ENCODE measurements at places on chromosomes 1 and 21. TPM values are rescaled to one million over a fixed set of nuclear protein-coding genes. Genes with fewer than 3 reads are reported as not detected.

GRCh38 chr1:226126824-226127569, 59.5 kb downstream of the ACBD3 start:
- no peak overlapping the region for H3K4me3 ChIP-seq
- no peaks in the 10 kb centered on the region for H3K4me1 ChIP-seq
- no peaks in the 10 kb centered on the region for H3K36me3 ChIP-seq
- H3K27ac ChIP-seq, result no peak overlapping the region
- H3K27me3 ChIP-seq, result no peaks in the 10 kb centered on the region
- DNase-seq, result no peak

DNA sequence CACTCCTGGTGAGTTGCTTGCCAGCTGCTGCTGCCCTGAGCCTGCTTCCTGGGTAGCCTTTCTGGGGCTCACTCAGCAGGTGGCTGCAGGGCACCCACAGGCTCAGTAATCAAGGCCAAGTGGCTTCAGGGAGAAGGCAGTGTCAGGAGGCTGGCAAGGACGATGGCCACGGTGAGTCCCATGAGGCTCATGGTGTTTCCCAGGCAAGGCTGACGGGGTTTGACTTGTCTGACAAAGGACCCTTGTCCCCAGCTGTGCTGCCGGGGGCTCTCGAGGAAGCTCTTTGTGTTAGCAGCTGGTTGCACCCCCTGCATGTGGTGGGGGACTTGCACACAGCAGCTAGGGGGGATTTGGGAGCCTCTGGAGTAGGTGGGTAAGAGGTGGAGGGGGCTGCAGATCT, 190.5 kb upstream of the C1orf174 start:
- no peaks in the 10 kb centered on the region for H3K27me3 ChIP-seq
- H3K4me3 ChIP-seq, result no peak overlapping the region
- no peak for DNase-seq
- H3K36me3 ChIP-seq, result no peaks in the 10 kb centered on the region
- H3K4me1 ChIP-seq, result no peaks in the 10 kb centered on the region
- no peak overlapping the region for H3K27ac ChIP-seq

DNA sequence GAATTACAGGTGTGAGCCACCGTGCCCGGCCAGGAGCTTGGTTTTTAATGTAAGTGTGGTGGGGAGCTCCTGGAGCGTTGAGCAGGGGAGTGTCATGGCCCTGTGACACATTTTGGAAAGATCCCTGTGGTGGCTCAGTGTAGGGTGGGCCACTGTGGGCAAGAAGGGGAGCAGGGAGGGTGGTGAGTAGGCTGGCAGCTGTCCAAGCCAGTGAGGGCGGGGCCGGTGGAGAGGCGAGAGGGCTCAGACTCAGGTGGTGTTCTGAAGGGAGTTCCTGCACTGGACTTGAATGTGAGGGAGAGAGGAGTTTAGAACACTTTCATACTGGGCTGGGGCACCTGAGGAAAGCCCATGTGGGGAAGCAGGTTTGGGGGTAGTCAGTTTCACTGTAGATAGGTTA, 3.1 kb upstream of the EVA1B start:
- no peaks in the 10 kb centered on the region for H3K27me3 ChIP-seq
- no peaks in the 10 kb centered on the region for H3K36me3 ChIP-seq
- no peak for DNase-seq
- H3K27ac ChIP-seq, result no peak overlapping the region
- H3K4me3 ChIP-seq, result no peak overlapping the region
- no peaks in the 10 kb centered on the region for H3K4me1 ChIP-seq

DNA sequence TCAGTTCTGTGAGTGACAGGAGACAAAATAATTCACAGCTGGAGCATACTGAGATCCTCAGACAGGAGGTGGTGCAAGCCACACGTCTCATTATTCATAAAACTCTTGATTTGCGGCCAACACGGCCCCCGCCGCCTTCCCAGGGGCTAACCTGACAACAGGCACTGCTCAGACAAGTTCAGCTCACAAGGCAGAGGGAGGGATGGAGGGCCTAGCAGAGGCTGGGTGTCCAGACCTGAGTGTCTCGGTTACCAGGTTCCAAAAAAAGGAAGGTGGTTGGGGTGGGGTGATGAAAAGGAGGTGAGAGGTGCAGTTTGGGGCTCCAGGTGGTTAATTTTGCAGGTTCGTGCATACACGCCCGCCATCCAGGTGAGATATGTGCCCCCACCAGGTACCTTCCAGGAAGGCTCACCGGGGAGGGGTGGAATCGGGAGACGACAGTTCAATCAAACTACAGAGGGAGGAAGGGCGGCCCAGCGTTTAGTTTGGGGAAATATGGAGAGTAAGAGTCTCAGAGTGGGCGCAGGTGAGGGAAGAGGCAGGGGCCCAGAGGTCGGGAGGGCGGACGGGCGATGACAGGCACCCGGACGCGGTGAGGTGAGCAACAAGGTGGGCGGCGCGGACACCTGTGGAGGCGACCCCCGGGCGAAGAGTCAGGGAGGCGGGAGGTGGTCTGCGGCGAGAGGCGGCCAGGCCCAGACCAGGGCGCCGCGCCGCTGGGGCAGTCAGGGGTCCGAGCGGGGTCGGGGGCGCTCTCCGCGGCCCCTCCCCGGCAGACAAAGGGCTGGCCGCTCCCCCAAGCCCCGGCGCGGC, 629 bp downstream of the CTNNBIP1 start:
- peak overlapping the region; percentile 85 for H3K4me3 ChIP-seq
- no peaks in the 10 kb centered on the region for H3K36me3 ChIP-seq
- H3K27ac ChIP-seq, result no peak overlapping the region
- DNase-seq, result peak; percentile 60
- no peaks in the 10 kb centered on the region for H3K4me1 ChIP-seq

DNA sequence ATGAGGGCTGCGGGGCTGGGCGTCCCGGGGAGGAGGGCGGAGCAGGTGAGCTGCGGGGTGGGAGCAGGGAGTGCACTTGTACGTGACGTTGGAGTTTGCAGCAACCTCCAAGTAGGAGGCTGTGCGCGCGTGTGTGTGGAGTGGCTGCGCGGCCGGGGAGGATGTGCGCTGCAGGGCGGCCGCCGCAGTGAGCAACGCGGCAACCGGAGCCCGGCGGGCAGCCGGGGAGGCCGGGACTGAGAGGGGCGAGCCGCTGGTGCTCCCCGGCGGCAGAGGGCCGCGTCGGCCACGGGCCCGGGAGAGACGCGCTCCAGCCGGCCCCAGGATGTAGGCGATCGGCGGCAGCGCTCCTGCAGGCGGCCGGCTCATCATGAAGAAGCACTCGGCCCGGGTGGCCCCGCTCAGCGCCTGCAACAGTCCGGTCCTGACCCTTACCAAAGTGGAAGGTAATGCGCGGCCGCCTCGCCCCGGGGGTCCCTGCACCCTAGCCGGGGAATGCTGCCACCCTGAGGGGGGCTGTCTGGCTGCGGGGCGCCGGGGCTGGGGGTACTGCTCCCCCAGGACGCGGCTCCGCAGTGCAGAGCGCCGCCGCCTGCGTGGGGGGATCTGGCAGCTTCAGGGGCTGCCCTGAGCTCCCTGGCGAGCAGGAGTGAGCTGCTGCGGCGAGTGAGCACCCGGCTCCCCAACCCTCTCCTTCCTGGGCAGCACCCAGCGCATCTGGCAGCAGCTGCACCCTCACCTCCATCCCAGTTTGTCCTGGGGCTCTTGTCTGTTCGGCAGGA, 158.9 kb upstream of the COA6 start:
- H3K27ac ChIP-seq, result no peak overlapping the region
- no peaks in the 10 kb centered on the region for H3K36me3 ChIP-seq
- H3K4me1 ChIP-seq, result no peaks in the 10 kb centered on the region
- no peaks in the 10 kb centered on the region for H3K27me3 ChIP-seq

DNA sequence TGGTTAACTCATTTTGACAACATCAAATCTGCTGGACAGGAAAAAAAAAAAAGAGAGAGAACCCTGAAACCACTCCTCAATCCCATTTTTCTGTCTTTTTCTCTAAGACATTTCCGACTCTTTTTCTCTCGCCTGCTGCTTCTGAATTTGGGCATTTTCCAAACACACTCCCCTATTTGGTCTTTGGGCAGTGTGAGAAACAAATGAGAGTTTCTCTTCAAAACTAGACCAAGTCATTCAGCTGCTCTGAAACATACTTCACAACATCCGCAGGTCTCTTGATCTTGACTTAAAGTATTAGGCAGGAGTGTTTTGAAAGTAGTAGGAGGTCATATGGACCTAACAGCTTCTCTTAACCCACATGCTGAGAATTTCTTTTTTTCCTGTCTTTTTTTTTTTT, 364.8 kb upstream of the ESRRG start:
- H3K27me3 ChIP-seq, result no peaks in the 10 kb centered on the region
- no peak overlapping the region for H3K27ac ChIP-seq
- no peak overlapping the region for H3K4me3 ChIP-seq
- H3K36me3 ChIP-seq, result no peaks in the 10 kb centered on the region
- DNase-seq, result no peak
- H3K4me1 ChIP-seq, result no peaks in the 10 kb centered on the region

DNA sequence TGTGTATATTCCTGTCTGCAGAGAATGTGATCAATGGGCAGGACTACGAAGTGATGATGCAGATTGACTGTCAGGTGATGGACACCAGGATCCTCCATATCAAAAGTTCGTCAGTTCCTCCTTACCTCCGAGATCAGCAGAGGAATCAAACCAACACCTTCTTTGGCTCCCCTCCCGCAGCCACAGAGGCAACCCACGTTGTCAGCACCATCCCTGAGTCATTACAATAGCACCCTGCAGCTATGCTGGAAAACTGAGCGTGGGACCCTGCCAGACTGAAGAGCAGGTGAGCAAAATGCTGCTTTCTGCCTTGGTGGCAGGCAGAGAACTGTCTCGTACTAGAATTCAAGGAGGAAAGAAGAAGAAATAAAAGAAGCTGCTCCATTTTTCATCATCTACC, 65.2 kb downstream of the OLFML2B start:
- DNase-seq, result no peak
- peaks cover 16% of the 10 kb centered on the region for H3K4me1 ChIP-seq
- H3K4me3 ChIP-seq, result no peak overlapping the region
- no peaks in the 10 kb centered on the region for H3K27me3 ChIP-seq

DNA sequence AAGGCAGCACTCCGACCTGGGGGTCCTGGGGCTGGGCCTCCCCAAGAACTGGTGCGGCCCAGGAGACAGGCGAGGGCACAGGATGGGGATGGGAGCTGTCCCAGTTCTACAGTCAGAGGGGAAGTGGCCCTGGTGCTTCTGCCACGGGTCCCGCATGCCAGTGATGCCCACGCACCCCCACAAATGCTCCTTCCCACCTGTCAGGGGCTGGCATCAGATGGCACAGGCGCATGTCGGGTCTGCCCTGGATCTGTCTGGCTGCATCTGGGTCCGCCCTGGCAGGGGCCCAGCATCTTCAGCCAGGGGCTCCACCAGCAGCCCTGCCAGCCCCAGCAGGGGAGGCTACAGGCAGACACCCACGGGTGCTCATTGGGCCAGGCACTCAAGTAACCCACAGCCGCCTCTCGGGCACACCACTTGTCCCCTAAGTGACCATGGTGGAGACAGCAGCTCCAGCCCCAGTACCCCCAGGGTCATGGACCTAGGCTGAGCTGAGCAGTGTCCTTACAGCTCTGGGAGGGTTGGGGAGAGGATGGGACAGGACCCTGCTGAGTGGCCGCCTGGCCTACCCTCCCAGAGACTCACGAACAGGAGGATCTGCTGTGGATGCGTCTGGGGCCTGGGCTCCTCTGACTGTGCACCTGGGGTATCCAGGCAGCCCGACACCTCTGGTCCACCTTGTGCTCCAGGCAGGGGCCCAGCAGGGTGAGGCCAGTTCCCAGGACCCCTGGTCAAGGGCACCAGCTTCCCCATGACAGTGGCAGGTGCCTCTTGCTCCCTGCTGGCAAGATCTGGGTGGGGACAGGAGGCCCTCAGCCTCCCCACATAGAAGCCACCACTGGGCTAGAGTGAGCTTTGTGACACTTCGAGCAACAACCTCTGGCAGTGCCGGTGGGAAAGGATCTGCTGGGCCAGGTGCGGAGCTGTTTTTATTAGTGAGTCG, 5.4 kb downstream of the SMIM1 start:
- no peaks in the 10 kb centered on the region for H3K27me3 ChIP-seq
- no peaks in the 10 kb centered on the region for H3K36me3 ChIP-seq
- no peak for DNase-seq
- no peaks in the 10 kb centered on the region for H3K4me1 ChIP-seq

DNA sequence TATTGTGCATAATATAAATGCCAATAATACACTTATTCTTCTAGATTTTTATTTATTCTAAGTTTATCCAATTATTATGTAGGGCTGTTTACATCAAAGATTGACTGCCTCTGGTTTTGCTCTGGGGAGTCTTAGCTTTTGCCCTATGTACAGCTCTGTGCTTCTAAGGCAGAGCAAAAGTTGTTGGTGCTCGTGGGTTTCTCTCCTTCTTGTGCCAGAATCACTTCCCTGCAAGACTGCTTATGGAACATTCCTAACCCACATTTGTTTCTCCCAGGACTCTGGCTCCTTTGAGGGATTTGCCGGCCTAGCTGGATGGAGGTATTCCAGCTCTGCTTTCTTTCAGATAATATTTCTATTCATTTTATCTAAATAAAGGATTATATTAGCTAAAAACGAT, 849.1 kb downstream of the USP25 start:
- H3K27me3 ChIP-seq, result no peaks in the 10 kb centered on the region
- H3K27ac ChIP-seq, result no peak overlapping the region
- H3K4me3 ChIP-seq, result peak overlapping the region; percentile 48
- no peaks in the 10 kb centered on the region for H3K36me3 ChIP-seq

- H3K36me3 ChIP-seq, result no peaks in the 10 kb centered on the region
- no peak overlapping the region for H3K27ac ChIP-seq
- DNase-seq, result no peak
- H3K4me1 ChIP-seq, result no peaks in the 10 kb centered on the region
- no peaks in the 10 kb centered on the region for H3K27me3 ChIP-seq
- H3K4me3 ChIP-seq, result peak overlapping the region; percentile 92
Measured at GRCh38 chr1:161131523-161132409, 701 bp downstream of the DEDD start.

The SUMO3 gene
- 63.2 TPM for total RNA-seq

The GREM2 gene
- total RNA-seq, result 2.9 TPM

All from aorta (tissue), 5 donors.